ENCODE measurements at places on chromosomes 2 and 18. TPM values are rescaled to one million over a fixed set of nuclear protein-coding genes. Genes with fewer than 3 reads are reported as not detected.

CCDC150 gene
- 1.5 TPM for polyA plus RNA-seq

ZAP70 gene
- polyA plus RNA-seq: not detected

DNA sequence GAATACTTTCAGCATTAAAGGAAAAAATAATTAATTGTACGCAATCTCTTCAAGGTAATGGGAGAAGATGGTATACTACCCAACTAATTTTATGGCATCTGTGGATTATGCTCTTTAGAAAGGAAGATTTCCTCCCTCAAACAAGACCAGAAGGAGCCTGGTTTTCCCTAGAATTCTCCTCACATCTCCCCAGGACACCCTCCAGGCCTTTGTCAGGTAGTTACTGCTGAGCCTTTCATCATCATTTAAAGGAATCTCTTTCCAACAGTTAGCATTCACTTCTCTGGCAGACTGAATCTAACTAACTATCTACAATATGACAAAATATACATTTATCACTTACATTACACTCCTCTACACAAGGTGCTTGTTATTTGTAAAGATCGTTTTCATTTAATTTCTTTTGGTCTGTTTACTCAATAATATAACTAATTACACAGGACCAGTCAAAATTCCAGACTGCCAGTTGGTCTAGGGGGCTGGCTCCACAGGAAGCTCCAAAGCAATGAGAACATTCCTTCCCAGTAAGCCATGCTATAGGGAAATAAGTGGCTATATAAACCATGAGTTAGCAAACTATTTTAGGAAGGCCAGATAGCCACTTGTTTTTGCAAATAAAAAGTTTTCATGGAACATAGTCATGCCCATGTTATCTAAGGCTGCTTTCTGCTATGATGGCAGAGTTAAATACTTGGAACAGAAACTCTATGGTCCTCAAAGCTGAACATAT is 19.1 kb downstream of the ZNF24 start:
- no peak for DNase-seq

- no peak for DNase-seq
These were observed 60.9 kb upstream of the HPCAL1 start for GRCh38 chr2:10241641-10242430.

- DNase-seq: no peak
These were observed 194.0 kb upstream of the RBMS1 start for GRCh38 chr2:160687629-160688028.

MDH1B gene
- 1.3 TPM for polyA plus RNA-seq

STPG4 gene
- polyA plus RNA-seq: 0.14 TPM

DAW1 gene
- 0.12 TPM for polyA plus RNA-seq

- DNase-seq: no peak
These were observed 168.9 kb upstream of the SERPINE2 start for GRCh38 chr2:224208007-224208406.

GKN1 gene
- not detected for polyA plus RNA-seq

- DNase-seq: no peak
These were observed 354.2 kb downstream of the ZEB2 start for GRCh38 chr2:144165599-144166250.

DNA sequence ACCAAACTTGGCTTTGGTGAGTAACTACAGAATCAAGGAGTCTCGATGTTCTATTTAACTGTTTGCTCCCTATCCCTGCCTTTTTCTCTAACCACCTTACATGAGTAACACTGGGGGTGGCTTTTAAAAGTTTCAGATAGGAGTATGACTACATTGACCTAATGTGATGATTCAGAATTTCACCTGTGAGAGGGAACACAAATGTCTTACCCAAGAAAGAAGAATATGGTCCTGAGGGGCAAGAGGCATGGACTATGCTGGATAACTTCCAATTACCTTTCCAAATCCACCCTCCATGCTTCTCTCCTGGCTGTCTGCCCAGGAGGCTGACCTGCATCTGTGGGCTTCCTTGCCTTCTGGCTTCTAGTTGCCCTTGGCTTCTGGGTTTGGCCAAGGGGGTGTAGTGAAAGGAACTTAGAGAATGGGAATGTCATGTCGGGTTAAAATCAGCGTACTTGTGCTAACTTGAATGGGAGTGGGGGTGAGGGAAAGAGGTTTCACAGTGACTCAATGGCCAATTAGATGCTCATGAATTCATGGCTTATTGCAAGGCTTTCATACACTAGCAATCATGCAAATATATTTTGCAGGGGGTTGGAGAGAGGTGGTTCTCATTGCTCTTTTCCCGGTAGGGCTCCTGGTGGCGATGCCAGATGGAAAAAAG is 5.3 kb upstream of the IL36G start:
- no peak for DNase-seq

All from AG04450 (cell line).